ENCODE measurements at places on chromosomes 13 and 19.

DNA sequence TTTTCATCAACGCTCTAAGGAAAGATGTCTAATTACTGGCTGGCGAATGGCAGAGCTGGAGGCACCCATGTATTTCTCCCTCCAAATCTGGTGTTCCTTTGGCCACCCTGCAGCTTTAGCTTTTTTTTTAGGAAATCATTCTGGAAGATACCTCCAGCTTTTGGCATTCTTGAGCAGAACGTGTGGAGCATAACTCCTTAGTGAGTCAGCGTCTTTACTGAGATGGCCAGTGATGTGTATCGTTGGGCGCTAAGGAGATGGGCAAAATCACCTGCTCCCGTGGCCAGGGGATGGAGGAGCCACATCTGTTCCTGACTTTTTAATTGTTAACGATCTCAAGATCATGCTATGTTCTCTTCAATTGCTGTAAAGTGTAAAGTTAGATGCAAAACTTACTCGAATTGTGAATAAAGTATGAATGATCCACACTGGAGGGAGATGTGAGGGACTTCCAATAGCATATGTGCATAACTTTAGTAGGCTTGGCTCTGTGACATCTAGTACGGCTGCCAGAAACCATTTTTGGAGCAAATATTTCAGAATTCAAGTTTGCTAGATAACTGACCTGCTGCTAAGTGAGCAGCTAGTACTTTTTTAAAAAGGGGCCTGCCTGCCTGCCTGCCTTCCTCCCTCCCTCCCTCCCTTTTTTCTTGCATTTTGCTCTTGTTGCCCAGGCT lies 24.4 kb upstream of the C1QTNF9 start:
- no peak for DNase-seq

GRCh38 chr13:40910324-40911050 lies 108.6 kb downstream of the ELF1 start:
- no peak for DNase-seq

GRCh38 chr13:63516124-63516523 lies 2100.5 kb upstream of the PCDH20 start:
- no peak for DNase-seq

DNA sequence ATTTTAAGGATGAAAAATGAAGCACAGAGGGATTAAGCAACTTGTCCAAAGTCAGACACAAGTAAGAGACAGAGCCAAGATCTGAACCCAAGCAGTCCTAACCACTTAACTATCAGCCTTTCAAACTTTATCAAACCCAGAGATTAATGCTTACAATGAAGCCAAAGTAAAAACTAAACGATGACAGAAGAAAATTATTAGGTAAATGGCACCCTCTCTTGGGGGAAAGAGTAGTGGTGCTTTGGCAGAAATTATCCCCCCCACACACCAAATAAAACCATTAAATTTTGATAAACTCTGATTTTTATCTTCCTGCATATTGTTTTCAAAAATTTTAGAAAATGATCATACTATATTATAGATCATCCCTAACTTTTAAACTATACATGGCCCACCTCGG lies 329.2 kb downstream of the SLC7A1 start:
- no peak for DNase-seq

DNA sequence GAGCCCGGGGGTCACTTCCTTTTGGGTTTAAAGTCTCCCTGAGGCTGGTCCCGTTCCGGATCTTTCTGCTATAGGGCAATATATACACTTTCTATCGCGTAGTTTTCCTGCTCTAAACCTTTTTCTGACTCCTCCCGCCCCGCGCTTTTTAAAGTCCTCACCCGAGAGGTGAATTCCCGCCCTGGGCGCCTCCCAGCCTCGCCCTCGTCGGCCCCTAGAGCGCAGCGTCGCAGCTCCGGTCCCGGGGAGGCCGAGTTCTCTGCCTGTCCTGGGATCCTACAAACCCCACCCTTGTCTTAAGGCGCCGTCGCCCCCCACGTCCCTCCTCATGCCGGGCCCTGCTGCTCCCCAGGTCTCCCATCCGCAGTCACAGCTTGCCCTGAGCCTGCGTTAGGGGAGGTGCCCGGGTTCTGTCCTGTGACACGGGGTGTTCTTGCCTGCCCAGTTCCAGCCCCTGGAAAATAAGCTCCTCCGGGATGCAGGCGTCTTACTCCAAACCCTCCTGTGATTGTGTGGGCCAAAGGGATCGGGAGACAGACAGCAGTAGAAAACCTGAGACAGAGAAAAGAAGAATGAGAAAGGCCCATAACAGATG lies 491 bp downstream of the ZNF525 start:
- DNase-seq, result no peak

DNA sequence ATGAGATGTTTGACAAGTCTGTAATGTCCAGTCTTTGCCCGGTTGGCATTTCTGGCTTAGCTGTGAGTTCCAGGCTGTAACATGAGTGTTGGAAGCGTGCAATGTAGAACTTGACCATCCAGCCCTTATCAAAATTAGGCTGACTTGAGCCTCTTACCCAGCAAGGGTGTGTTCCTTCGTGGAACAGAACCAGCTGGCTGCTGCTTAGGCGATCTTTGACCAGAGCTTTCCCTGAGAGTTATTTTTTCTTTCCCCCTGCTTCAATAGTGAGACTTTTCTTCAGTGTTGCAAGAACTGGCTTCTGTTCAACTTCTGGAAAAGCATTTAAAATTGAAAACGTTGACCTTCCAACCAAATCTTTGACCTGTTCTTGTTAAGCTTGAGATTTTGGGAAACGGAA lies 6.5 kb downstream of the TNFSF13B start:
- DNase-seq, result no peak

DNA sequence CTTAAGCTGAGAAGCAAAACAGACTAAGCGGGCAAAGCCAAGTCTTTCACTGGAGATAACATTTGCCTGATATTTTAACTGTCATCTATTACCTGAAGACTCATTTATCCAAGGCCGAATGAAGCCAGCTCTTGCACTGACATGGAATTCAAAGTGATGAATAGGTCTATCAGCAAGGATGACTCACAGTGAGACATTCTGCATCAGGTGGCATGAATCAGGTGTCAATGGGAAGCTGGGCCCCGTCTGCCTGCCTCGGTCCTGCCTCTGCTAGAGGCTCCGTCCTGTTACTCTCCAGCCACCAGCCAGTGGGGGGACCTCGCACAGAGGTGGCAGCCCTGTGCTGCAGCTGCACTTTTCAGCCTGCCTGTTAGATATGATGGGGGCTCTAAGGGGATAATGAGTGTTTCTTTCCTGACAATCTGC lies 23.5 kb downstream of the STARD13 start:
- no peak for DNase-seq

GRCh38 chr19:18153556-18154134 lies 682 bp downstream of the PIK3R2 start:
- DNase-seq, result peak; percentile 38

- no peak for DNase-seq
Observed at GRCh38 chr19:7355151-7355820, 6.5 kb downstream of the ARHGEF18 start.

- DNase-seq, result no peak
Observed at GRCh38 chr13:29817604-29818378, 32.6 kb downstream of the UBL3 start.

DNA sequence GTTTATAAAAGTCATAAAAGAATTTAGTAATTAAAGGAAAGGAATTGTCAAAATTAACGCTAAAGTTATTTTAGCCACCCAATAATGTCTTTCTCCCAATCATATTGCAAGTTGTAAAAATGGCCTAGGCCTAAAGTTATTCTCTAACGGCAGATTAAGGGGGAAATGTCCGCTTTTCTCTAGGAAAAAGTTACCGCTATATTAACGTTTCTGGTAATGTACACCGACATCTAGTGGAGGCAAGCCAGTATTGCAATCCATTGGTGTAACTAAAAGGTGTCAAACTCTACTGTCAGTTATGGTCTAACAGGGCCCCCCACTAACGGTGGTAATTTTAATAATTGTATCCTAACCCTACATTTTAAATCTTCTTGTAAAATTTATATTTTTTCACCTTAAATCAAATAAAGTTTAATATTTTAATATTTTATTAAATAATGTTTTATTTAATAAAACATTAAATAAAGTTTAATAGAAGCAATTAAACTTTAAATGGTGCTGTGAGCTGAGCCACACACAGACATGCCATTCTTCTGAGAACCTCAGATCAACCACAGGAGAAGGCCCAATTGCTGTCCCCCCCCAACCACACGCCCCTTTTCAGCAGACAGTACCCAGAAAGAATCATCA lies 35.9 kb upstream of the ZSCAN5A start:
- peak; percentile 29 for DNase-seq

DNA sequence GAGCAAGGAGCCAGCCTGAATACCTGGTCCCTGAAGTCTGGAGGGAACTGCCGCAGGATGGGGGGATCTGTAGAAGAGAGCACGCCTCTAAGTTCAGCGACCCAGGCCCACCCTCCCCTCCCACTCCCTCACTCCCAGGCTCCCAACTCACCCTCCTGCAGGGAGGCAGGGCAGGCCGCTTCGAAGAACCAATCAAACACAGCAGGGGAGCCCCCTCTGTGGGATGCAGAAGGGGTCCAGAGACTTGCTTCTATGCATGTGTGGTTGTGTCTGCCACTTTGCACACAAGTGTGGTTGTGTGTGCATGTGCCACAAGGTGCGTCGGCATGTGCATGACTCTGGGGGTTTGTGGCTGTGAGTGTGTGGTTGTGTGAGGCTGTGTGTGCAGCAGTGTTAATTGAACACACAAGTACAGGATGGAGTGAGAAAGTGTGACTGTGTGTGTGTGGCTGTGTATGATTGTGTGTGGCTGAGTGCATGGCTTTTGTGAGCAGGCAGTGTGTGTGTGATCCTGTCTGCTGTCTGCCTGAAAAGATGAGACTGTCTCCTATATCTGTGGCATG lies 1.7 kb downstream of the DENND1C start:
- no peak for DNase-seq

GRCh38 chr13:86976521-86977324 lies 694.4 kb upstream of the SLITRK5 start:
- no peak for DNase-seq

- DNase-seq, result peak; percentile 62
Observed at GRCh38 chr19:11125994-11126685, 29.4 kb downstream of the SPC24 start.

DNA sequence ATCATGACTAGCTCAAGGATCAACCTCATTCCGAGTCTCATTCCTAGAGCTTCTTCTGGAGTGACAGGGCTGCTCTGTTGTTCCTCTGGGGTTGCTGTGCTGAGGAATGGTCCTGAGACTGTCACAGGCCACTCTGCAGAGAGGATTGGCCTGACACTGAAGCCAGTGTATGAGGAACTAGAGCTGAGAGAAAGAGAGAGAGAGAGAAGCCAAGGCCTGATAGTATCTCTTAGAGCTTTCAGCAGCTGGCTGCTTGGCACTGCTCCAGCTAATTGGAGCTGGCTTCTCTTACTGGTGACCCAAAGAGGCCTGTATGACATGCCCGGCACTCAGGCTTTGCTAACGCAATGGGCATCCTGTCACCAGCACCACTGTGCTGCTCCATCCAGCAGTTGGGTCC lies 73.4 kb upstream of the FLT1 start:
- DNase-seq, result no peak

GRCh38 chr19:10977742-10978092 lies 16.9 kb downstream of the SMARCA4 start:
- no peak for DNase-seq

- peak; percentile 58 for DNase-seq
Observed at GRCh38 chr19:21586311-21587116, 81.1 kb downstream of the ZNF429 start.

All from stimulated activated naive CD8-positive, alpha-beta T cell treated with anti-CD3 and anti-CD28 coated beads, Interleukin-15, amount 100 ng/mL, for 72 hours (primary cell).